ENCODE measurements at places on chromosomes 7 and 10.

DNA sequence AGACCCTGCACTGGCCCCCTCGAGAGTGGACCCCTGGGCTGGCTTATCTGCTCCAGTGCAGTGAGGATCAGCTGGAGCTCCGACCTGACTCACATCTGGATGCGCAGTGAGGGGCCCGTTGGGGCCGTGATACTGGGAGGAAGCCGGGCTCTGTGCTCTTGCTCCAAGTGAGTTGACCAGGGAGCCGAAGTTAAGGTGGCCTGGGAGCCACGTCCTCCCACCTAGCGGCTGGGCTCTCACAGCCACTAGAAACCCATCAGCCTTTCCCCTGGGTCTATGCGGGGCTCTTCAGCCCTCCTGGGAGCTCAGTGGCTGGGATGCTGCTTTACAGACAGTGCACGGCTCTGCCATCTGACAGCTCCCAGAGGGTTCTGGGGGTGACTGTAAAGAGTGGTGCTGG is 9.1 kb downstream of the ALKBH4 start:
- DNase-seq: no peak

GRCh38 chr10:121838931-121839330 is 88.9 kb downstream of the ATE1 start:
- DNase-seq: no peak

DNA sequence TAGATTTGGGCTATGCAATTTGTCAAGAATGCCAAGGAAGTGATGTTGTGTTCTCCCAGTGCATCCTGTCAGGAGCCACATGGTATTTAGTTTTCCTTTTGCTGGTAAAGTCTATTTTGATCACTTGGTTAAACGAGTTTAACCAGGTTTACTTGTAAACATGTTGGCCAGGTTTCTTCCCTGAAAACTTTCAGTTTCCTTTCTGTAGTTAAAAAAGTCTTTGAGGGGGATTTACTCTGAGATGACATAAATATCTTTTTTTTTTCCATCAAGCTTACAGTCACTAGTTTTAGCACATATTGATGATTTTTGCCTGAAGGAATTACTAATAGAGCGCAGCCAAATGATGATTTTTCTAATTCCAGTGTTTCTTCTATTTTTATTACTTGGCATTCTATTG is 320.5 kb downstream of the PHF14 start:
- no peak for DNase-seq

- DNase-seq: no peak
These were observed 24.0 kb upstream of the KMT2C start for GRCh38 chr7:152459724-152460251.

DNA sequence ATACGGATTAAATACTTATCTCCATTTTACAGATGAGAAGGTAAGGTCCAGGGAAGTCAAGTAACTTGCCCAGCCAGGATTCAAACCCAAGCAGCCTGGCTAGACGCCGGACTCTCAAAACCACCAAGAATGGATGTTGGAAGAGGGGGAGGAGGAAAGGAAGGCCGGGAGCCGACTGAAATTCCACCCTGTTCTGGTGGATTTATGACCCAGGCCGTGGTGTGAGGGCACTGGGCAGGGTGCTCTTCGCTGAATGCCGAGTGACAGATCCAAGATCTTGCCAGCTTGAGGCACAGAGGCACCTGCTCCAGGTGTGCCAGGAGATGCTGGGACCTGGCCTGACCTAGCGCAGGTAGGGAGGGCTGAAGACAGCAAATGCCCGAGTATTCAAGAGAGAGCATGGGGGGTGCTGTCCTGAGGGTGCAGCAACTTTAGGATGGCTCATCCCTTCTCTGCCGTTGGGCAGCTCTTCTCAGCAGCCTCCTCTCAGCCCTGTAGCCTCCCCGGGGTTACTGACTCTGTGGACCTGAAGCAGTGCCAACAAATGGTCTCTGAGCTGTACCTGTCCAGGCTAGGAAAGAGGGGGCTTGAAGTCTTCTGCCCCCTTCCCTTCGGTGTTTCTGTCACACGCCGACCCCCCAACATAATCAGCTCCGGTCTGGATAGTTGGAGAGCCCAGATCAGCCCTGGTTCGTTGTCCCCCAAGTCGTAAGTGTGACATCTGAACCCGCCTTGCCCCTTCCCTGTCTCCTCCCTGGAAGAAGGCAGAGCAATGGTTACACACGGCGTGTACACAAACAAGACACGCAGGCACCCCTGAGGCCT is 713 bp downstream of the LOXL4 start:
- no peak for DNase-seq

GRCh38 chr10:4767033-4767814 is 58.8 kb upstream of the AKR1E2 start:
- DNase-seq: no peak

DNA sequence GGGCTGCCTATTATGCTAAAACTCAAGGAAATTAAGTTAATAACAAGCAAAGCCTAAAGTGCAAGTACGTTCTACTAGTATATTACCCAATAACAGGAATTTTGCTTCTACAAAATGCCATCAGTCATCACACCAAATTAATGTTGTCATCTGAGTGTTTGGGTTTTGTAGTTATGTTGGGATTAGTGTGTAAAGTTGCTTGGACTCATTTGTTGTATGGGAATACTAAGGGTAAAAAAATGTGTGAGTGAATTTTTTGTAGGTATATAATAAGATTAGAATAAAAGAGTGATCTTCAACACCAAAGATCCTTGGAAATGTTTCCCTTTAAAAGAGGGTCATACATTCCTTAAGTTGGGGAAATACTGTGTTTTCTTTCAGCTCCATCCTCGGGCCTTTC is 38.6 kb downstream of the NRP1 start:
- no peak for DNase-seq

GRCh38 chr10:104640339-104641186 is 527 bp upstream of the SORCS3 start:
- DNase-seq: no peak

DNA sequence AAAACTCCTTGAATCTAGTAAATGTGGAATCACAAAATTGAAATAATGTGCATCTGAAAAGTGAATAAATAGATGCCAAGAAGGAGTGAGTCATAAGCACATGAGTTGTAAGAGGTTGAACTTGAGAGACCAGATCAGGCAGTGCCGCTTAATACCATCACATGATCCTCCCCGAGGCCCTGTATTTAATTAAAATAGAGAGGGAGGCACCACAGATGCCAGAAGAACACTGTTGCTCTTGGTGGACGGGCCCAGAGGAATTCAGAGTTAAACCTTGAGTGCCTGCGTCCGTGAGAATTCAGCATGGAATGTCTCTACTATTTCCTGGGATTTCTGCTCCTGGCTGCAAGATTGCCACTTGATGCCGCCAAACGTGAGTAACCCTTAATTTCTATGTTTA is at the start of gene GPNMB:
TSS of gene GPNMB (plus strand) at position 221 of the 400 bp plus-strand sequence. CDS start at position 304, 83 bp downstream.
- peak; percentile 21 for DNase-seq

DNA sequence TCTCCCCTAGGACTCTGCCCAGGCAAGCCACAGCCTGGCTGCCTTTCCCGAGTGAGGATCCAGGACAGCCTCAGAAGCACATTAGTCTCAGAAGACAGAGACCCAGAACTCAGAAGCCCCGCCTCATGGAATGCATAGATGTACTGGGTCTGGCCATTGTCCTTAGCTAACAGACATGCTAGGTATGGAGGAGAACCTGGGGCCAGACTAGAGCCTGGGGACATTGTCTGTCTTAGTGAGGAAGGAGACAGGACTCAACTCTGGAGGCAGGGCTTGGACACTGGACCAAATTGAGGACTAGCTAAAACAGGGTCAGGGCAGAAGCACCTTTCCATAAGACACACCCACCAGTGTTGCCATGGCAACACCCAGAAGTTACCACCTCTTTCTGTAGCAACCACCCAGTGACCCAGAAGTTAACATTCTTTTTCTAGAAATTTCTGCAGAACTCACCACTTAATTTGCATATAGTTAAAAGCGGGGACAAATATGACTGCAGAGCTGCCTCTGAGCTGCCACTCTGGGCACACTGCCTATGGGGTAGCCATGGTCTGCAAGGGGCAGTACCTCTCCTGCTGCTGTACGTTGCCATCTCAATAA is 27.5 kb downstream of the TLX1 start:
- no peak for DNase-seq

DNA sequence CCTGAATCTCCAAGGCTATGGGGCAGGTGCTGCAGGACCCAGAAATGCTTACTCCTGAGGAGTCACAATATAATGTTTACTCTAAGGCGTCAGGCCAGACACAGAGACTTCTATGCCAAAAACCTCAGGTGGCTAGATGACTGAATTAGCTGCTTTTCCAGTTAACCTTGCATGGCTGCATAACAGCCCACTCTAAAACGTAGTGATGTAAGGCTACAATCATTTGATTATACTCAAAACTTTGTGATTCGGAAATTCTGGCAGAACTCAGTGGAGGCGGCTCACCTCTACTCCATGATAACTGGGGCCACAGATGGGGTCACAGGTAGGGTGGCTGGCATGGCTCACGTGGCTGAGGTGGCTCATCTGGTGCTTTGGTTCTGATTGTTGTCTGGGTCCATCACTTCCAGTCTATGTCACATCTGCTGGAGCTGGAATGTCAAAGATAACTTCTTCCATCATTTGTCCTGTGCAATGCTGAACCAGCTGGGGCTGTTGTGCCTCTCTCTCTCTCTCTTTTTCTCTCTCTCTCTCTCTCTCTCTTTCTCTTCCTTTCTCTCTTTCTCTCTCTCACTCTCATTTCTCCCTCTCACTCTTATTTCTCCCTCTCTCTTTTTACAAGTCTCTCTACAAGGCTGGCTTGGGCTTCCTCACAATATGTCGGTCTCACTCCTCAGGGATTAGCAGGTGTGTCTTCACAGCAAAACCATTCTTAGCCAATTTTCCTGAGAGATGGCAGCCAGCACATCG is 11.8 kb downstream of the TMEM72 start:
- DNase-seq: no peak

DNA sequence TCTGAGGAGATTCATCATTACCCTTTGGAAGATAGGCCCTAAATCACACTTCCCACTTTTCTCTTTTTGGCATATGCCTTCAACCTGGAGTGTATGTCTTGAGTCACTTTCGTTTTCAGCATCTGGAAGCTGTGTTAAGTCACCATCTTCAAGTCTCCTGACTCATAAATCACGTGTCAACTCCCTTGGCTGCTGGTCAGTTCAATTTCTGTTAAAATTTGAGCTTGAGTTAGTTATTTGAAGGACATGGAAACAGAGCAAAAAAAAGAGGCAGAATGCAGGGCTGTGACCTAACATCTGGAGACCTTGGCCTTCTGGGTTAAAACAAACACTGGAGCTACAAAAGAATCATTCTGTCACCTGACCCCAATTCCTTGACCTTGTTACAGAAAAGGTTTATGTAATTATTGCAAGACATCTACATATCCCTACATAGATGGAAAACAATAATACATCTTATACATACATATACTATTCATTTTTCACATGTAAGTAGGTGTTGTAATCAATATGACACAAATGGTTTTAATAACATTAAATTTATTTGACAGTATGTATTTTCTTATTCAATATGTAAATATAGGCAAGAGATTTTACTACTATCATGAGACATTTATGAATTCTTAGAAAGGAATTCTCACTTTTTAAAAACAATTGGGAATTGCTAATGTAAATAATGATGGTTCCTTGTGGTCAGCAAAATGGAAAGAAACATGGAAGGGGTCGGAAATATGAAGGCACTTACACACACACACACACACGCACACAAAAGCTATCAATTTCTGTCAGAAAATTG is 169.7 kb upstream of the PHYHIPL start:
- no peak for DNase-seq

- no peak for DNase-seq
These were observed 29.3 kb downstream of the CRCP start for GRCh38 chr7:66143876-66144332.

All from ascending aorta (tissue), 2 donors.